ENCODE measurements at places on chromosomes 2 and 18. TPM values are rescaled to one million over a fixed set of nuclear protein-coding genes. Genes with fewer than 3 reads are reported as not detected.

GRCh38 chr18:23283916-23284430 lies 148.7 kb downstream of the CABLES1 start:
- DNase-seq, result no peak

DNA sequence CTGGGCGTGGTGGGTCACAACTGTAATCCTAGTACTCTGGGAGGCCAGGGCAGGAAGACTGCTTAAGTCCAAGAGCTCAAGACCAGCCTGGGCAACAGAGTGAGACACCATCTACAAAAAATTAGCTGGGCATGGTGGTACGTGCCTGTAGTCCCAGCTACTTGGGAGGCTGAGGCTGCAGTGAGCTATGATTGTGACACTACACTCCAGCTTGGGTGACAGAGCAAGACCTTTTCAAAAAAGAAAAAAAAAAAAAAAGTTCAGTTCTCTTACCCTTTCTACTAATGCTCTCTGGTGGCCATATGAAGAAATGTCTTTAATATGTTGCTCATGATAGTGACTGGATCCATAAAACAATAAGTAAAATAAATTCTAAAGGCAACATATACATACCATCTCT lies 14.9 kb downstream of the TYW5 start:
- no peak for DNase-seq

GRCh38 chr18:7062811-7063210 lies 54.8 kb downstream of the LAMA1 start:
- no peak for DNase-seq

- DNase-seq, result no peak
These were observed 56.9 kb downstream of the RHBDD1 start for GRCh38 chr2:226892729-226893128.

- no peak for DNase-seq
These were observed 309.8 kb downstream of the ERBB4 start for GRCh38 chr2:212228743-212229171.

GRCh38 chr2:149004836-149005235 lies 33.7 kb upstream of the LYPD6B start:
- no peak for DNase-seq

- DNase-seq, result no peak
These were observed 21.2 kb upstream of the UGGT1 start for GRCh38 chr2:128069769-128070168.

DNA sequence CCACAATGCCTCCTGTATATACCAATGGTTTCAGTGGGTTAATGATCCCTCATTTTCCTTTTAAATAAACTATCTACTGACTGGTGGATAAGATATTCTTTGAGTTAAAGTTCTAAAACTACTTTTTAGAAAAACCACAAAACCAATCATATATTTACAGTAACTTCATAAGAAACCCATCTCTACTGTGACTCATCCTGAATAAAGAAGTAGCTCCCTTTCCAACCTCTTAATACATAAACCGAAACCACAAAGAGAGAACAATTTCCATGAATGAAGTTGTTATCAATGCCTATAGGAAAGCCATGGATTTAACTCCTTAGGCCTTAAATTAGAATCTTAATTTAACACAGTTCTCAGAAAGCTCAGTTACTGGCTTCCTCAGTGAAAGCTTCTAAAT lies 227.0 kb upstream of the SMAD7 start:
- DNase-seq, result no peak

DNA sequence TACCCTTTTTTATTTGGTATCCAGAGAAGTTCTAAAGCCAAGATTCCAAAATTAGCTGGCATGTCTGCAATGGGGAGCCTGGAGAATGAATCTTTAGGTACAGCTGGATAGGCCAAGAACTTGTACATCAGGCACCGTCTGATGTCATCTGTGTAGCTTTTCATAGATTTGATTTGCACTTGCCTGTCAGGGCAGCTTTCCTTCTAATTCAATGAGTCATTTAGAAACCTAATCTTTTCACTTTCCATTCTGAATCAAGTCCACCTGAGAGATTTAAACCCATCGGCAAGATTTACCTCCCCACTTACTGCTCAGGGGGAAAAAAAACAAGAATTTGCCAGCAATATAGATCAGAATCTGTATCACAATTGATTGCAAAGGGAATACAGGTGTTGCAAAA lies 60.9 kb upstream of the ACAA2 start:
- DNase-seq, result no peak

DNA sequence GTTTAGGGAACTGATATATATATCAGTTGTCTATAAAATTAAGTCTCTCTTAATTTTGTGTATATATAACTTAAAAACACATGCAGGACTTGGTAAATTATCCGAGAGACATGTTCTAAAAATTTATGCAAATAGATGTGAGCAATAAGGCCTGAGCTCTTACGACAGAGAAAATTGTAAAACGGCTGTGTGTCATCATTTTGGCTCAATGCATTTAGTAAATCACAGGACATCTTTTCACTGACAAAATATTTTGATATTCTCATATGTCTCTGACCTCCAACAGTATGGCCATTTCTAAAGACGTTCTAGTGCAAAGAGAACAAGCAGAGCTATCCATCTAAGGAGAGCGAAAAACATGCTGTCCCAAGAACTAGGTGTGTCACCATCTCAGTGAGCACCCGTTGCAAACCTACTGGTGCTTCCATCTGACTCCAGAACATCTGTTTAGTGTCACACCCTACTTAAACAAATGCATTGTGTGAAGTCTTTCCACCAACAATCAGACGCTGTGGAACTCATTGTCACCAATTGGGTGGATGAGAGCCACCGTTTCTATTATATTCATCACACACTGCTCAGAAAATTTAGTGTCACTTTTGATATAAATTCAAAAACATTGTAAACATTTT lies 108.0 kb downstream of the ARHGAP15 start:
- no peak for DNase-seq

GRCh38 chr2:229456091-229456490 lies 185.0 kb upstream of the PID1 start:
- DNase-seq, result no peak

DNA sequence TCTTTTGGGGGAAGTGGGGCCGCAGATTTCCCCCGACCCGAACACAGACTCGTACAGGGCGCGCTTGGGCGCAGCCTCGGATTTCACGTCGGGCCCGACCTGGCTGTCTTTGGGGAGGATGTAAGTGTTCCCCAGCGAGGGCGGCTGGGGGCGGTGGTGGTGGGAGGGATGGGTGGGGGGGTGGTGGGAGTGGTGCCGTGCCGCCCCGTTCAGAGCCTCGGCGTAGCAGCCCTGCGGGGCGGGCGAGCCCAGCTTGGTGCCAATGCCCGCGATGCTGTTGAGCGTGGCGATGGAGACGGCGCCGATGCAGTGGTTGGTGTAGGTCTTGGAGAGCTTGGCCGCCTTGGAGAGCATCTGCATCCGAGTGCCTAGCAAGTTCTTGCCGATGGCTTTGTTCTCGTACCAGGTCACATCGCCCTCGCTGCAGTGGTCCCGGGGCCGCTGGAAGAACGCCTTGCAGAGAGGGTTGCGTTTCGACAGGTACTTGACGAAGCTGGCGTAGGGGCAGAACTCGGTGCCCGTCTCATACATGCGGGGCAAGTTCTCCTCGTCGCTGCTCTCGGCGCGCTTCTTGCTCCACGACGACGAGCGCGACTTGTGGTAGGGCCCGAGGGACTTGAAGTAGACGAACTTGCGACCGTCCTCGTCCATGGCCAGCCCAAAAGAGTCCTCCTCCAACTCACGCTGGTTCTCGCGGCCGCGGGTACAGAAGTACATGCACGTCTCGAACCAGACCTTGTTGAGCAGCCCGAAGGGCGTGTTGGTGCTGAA lies 1.3 kb downstream of the KCTD1 start:
- no peak for DNase-seq

The ACTG2 gene
- not detected for total RNA-seq

The UGT1A10 gene
- total RNA-seq, result not detected

The POTEJ gene
- not detected for total RNA-seq

The ERFE gene
- total RNA-seq, result 5.1 TPM
